Spinal cord (tissue), 10 donors: ENCODE measurements at places on chromosomes 7 and 10. TPM values are rescaled to one million over a fixed set of nuclear protein-coding genes. Genes with fewer than 3 reads are reported as not detected.
A peak's percentile ranks its signal among the peaks of the same experiment; 100 is the strongest.

Gene BEND7
- polyA plus RNA-seq = 25.9 TPM

Gene CLCN1
- polyA plus RNA-seq = 0.68 TPM

- no peak for DNase-seq
These were observed 64.0 kb upstream of the DNAJB12 start for GRCh38 chr10:72418679-72419078.

DNA sequence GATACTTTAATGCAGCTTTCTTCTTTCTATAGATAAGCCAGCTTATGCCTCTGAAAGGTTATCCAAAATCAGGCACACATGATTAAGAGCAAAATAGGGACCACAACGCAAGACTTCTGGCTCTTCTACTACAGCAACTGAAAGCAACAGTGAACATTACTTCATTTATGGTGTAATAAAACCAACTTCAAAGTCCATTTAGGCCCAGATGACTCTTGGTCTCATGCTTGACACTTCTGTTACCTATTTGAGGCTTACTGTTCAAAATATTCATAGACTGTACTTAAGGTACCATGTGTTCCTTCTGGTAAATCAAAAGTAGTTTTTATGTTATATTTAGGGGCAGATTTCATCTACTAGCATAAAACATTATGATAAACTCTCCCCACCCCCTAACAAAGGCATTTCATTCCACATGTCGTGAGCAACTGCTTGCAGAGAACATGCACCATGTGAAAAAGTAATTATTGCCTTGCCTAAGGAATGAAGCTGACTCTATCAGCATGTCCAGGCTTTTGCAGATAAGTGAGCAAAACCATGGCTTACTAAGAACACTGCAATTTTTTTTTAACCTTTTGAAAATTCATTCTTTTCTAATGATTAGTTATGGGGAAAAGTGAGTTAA, 154.9 kb upstream of the ITGB1 start:
- DNase-seq = no peak

- no peak for DNase-seq
These were observed 62.6 kb upstream of the HECTD2 start for GRCh38 chr10:91347529-91347928.

GRCh38 chr7:75866489-75867389, 12.1 kb upstream of the RHBDD2 start:
- peak; percentile 74 for DNase-seq

- DNase-seq = no peak
These were observed 1125.0 kb downstream of the TYW1 start for GRCh38 chr7:68121655-68122054.
